ENCODE measurements at places on chromosomes 16 and 17.

DNA sequence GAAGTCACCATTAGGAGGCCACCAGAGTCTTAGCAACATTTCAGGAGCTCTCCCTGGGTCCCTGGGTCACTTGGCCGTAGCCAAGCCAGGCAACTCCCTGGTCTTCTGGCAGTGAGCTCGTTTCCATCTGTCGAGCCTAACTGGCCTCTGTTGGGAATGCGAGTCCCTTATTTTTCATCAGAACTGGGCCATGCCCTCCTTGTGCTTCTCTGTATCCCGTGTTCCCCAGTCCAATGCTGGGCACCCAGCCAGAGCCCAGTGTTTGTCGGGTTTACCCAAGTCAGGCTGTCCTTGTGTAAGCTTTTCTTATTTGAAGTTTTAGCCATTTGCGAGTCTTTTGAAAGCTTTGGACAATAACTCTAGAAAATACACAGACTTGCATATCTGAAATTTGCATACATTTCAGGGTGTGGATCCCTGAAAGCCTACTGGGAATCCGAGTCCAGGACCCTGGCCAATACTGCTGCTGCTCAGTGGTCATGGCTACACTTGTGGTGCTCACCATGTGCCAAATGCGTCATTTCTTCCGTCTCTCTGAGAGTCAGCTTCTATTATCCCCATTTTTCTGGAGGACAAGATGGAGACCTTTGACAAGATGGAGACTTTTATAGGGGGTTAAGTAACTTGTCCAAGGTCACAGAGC is 81.6 kb upstream of the LGALS9 start:
- no peak for DNase-seq

- no peak for DNase-seq
These were observed 137.1 kb upstream of the AXIN2 start for GRCh38 chr17:65698381-65699061.

DNA sequence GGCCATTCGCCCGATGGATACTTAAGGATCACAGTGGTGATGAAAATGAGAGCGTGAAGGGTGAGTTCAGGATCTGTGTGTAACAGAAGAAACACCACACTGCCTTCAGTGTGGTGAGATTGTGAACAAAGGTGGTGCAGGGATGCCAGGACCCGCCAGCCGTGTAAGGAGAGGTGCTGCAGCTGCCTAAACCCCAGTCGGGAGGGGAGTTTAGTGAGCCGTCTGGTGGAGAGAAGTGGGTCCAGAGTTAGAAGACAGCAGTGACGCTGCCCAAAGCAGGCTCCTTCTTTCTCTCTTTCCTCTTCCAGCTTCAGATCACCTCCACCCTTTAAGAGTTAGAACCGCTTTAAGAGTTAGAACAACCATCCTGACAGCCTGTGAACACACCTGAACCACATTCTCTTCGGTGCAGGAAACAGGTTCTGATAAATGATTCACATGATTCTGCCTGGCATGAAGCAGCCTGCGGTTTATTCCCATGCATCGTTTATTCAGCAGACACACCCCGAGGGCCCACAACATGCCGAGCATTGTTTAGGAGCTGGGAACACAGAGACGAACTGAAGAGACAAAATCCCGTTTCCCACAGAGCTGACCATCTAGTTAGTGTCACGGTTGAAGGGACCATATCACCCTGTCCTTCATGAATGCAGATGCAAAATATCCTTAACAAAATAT is 84.0 kb upstream of the DNAH17 start:
- DNase-seq = no peak

DNA sequence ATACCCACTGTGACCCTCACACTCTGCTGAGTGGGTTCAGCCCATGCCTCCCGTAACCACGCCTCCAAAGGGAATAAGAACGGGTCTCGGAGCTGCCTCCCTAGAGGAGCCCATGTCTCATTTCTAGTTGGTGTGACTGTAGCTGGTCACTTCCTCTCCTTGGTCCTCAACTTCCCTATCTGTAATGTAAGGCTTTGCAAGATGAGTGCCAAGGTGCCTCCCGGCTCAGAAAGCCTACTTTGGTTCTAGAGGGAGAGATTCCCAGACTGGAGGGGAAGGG is 20.8 kb downstream of the C16orf74 start:
- DNase-seq = no peak

DNA sequence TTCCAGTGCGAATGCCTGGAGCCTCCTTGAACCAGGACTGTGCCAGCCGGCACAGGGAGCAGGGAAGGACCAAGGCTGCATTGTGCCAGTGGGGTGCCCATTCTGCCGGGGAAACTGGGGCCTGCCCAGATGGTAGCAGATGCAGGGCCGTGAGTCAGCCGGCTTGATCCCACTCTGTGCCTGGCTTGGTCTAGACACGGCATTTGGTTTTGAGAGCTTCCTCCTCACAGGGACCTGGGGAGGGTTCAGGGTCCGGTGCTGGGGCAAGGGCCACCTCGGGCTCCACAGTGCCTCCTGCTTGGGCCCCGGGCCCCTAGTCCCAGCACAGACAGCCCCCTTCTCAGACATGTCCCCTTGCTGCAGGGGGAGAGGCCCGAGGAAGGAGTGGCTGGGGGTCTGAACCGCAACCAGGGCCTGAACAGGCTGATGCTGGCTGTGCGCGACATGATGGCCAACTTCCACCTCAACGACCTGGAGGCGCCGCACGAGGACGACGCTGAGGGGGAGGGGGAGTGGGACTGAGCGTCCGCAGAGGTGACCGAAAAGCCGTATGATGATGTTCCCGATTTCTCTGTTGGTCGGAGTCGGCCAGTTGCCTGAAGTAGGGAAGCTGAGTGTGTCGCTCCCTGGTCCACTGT is 7.8 kb upstream of the MC1R start:
- no peak for DNase-seq

DNA sequence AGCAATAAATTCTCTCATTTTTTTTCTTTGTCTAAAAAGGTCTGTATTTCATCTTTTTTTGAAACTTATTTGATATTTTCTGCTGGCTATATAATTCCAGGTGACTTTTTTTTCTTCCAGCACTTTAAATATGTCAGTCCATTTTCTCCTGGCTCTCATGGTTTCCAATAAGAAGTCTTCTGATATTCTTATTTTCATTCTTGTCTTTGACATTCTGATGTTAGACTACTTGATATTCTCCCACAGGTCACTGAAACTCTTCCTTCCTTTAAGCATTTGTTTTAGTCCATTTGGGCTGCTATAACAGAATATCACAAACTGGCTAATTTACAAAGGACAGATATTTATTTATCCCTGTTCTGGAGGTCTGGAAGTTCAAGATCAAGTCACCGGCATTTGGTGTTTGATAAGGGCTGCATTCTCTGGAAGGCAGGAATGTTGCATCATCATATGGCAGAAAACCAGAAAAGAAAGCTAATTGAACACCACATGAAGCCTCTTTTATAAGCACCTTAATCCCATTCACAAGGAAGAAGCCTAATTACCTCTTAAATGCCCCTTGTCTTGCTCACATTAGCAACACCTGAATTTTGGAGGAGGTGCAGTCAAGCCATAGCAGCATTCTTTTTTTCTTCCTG is 242.1 kb upstream of the TNRC6C start:
- no peak for DNase-seq

GRCh38 chr17:64406321-64407200 is 15.9 kb upstream of the PECAM1 start:
- no peak for DNase-seq

- DNase-seq = no peak
These were observed at the start of gene B3GNT9 for GRCh38 chr16:67150833-67151396. Gene B3GNT9 (minus strand): TSS chr16:67150998. CDS start chr16:67150485, 513 bp downstream.

GRCh38 chr16:24700549-24701392 is 28.7 kb upstream of the TNRC6A start:
- no peak for DNase-seq

DNA sequence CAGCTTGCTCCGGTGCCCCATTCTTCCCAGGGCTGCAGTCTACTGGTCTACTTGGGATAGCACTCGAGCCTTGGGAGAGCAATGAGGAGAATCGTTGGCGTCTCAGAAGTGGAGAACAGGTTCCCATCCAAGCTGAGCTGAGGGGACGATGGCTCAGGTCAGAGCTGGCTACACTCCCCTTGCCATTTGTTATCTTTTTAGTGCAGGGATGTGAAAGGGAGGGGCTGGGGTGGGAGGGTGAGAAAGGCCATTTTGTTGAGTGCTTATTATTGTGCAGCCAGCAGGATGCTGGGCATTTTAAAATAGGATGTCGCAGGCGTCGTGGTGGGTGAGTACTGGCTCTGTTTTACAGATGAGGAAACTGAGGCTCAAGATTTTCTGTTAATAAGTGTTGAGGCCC is 410.8 kb downstream of the SNX29 start:
- no peak for DNase-seq

- no peak for DNase-seq
These were observed 46.2 kb downstream of the CDK12 start for GRCh38 chr17:39507511-39507910.

DNA sequence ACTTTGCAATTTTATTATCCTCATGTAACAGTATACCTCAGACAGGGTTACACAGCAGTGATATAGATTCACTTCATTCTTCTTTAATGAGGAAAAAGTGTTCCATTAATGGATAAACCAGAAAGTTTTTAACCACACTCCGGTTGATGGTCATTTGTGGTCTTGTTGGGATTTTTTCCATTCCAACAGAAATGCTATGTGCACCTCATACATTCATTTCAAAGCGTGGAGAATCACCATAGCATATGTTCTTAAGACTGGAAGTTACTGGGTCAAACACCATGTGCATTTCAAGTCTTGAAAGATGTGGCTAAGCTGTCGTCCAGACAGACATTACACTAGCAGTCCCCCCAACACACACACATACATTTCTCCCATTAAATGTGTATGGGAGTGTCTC is 245.8 kb upstream of the CDH5 start:
- DNase-seq = no peak
